ENCODE measurements at places on chromosomes 3 and 15.
A peak's percentile ranks its signal among the peaks of the same experiment; 100 is the strongest.

GRCh38 chr3:10387881-10388609, 67.1 kb upstream of the SEC13 start:
- DNase-seq: peak; percentile 37

- DNase-seq: no peak
Measured at GRCh38 chr3:117238806-117239205, 529.2 kb downstream of the TUSC7 start.

DNA sequence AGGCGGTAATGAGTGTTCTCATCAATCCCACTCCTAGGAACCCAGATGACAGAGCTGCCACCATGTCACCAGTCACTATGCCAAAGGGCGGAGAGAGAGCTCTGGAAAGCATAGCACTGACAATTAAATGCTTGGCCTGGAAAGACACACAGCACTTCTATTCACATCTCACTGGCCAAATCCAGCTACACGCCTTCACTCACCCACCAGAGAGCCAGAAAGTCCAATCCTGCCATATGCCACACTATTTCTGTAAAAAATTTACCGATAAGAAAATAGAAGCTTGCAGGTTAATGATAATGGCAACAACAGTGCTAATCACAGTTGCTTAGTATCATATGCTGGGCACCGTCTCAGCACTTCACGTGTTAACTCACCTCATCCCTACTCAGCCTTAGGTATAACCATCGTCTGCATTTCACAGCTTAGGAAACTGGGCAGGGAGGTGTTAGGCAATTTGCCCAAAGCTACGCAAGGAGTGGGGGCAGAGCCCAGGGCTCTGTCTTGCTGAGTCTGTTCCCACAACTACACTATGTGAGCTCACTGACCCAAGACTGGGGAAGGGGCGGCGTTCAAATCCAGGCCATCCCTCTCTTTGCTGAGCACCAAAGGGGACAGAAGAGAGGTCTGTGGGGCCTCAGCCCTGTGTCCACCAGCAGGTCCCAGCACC, 16.5 kb downstream of the KLHL25 start:
- DNase-seq: no peak

GRCh38 chr15:60539016-60539415, 60.1 kb upstream of the ICE2 start:
- DNase-seq: no peak

GRCh38 chr3:189235214-189235613, 63.4 kb downstream of the TPRG1 start:
- DNase-seq: no peak

DNA sequence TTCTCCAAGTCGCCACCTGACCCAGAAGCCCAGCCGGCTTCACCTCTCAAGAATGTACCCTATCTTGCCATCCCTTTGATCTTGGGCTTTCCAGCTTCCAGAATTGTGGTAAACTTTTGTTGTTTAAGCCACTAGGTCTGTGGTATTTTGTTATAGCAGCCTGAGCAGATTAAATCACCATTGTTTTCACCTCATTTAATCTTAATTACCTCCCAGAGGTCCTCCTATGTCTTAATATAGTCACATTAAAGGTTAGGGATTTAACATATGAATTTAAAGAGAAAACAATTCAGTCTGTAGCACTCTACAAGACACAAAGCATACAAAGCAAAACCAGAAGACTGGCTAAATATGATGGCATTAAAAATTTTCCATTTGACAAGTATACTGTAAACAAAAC, 123.4 kb upstream of the CADM2 start:
- no peak for DNase-seq

GRCh38 chr15:100339999-100340398, 1.8 kb downstream of the ADAMTS17 start:
- DNase-seq: no peak

DNA sequence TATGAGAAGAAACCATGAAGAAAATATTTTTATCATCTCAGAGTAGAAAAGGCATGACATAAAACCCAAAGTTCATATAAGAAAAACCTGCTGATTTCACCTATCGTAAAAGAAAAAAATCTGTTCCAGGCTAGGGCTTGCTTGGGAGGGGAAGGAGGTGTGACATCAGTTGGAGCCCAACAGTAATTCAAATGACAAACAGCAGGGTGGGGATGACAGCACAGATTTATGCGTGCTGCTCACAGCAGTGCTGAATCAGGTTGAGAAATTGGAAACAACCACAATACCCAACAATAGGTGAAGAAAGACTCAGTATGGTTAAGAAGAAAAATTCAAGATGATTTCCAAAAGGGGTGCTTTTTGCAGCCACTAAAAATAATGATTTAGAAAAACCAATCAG, 172.4 kb downstream of the PDE8A start:
- DNase-seq: no peak
